NCI-H2171 (cell line): ENCODE measurements at places on chromosomes 12 and 14.
A peak's percentile ranks its signal among the peaks of the same experiment; 100 is the strongest.

GRCh38 chr12:13211859-13212664 lies 15.5 kb downstream of the EMP1 start:
- DNase-seq: peak; percentile 36

- no peak for DNase-seq
These were observed 384.5 kb upstream of the DCN start for GRCh38 chr12:91567100-91567485.

- DNase-seq: no peak
These were observed 546.6 kb upstream of the TBX3 start for GRCh38 chr12:115230606-115231005.

- no peak for DNase-seq
These were observed 3.2 kb downstream of the MLXIP start for GRCh38 chr12:122081697-122082221.

DNA sequence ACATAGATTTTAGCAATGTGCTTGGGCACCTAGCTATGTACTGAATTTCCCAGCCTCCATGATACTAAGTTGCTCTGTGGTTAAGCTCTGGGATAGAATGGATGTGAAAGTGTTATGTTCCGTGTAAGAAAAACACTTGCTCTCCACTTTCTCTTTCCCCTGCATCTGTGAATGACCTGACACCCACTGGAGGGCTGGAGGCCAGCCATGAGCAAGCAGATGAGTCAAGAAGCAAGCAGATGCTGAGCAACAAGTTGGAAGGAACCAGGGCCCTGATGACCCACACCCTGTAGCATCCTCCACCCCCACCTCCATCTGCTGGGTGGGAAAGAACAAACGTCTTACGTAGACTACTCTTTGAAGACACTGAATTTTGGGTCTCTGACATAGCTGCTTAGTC lies 56.6 kb downstream of the EID3 start:
- DNase-seq: no peak

DNA sequence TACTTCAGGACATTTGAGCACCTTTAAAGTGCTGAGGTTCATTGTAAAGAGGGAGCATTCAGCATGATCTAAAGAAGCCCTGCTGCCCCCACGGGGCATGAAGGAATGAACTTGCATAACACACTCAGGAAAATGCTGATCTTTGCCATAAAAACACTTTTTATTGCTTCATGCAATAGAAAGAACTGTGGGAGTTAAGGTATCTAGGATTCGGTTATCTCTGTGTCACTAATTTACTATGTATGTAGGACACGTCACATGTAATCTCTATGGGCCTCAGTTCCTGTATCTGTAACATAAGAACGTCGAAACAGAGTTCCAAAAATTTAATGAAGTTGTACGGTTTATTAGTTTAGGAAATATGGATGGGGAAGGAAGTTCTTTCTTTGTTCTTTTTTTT lies 33.0 kb downstream of the BTBD7 start:
- no peak for DNase-seq

DNA sequence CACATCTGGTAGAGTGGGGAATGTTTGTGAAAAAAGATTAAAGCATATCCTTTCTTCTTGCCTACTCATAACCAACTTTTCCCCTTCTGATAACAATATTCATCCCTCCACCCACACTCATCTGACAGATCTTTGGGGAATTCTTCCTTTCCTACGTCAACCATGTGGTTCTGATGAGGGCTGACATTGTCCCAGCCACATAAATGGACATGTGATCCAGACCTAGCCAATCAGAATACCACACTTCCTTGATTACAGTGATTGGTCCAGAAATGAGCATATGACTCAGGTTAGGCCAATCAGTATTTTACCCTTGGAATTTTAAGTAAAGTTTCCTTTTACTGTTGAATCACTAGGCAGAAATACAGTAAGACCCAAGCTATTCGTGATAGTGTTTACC lies 58.9 kb downstream of the GPR65 start:
- no peak for DNase-seq

GRCh38 chr12:67269633-67270573 lies 745 bp downstream of the CAND1 start:
- DNase-seq: peak; percentile 34

DNA sequence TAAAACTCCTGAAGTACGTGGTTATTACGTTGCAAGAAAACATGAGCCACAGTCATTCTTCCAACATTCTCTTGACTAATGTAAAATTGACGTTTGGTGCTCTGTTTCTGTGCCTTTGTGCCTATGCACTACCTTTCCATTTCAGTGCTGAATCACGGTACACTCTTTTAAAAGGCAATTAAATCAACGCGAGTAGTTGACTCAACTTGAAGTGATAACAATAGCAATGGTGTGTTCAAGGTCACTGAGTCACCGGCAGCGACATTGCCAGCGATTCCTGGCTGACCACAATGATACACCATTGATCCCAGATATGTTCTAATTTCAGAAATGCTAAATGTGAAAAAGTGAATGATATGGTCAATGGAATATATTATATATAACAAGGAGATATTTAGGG lies 17.8 kb downstream of the AK7 start:
- no peak for DNase-seq

GRCh38 chr12:60830381-60830780 lies 1234.6 kb downstream of the SLC16A7 start:
- no peak for DNase-seq

- DNase-seq: no peak
These were observed 612.0 kb downstream of the FLRT2 start for GRCh38 chr14:86141966-86142365.

GRCh38 chr14:20494935-20495766 lies 10.2 kb upstream of the RNASE10 start:
- no peak for DNase-seq

DNA sequence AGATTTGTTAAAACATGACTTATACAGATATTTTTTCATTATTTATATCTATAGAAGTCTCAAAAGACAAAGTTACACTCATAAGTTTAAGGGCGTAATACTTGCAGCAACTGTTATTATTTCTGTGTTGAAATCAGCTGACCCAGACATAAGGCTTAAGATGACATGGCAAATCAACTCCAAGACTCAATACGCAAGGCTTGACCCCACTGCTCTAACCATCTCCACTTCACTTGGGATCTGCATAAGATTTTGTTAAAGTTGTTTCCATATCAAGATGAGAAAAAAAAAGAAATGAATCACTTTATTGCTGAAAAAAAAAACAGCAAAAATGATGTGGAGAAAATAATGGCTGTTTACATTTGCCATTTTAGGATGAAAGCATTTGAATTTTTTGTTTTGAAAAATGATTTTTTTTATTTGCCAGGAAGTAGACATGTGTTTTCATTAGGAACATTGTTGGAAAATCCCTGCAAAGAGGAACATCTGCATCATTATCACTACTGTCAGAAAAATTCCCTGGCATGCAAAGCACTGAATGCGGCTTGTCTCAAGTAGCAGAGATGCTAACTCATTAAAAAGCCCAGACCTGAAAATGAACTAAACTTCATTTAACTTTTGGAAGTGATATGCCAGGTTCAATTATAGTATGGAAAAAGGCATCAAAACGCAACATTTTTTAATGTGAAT lies 73.5 kb downstream of the LIN7A start:
- no peak for DNase-seq

- no peak for DNase-seq
These were observed 3.5 kb downstream of the FOS start for GRCh38 chr14:75282170-75282554.

DNA sequence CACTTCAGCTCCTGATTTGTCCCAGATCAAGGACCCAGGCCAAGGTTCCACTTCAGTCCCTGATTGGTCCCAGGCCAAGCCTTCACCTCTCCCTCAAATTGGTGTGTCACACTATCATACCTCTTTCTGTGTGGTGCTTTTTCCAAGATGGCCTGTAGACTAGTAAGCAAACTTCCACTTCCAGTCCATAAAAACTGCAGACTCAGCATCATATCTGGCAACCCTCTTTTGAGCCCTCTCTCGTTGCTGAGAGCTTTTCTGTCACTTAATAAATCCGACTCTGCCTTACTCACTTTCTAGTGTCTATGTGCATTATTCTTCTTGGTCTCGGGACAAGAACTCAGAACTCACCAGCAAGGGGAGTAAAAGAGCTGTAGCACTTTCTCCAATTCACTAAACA lies 1395.1 kb downstream of the LRFN5 start:
- no peak for DNase-seq

DNA sequence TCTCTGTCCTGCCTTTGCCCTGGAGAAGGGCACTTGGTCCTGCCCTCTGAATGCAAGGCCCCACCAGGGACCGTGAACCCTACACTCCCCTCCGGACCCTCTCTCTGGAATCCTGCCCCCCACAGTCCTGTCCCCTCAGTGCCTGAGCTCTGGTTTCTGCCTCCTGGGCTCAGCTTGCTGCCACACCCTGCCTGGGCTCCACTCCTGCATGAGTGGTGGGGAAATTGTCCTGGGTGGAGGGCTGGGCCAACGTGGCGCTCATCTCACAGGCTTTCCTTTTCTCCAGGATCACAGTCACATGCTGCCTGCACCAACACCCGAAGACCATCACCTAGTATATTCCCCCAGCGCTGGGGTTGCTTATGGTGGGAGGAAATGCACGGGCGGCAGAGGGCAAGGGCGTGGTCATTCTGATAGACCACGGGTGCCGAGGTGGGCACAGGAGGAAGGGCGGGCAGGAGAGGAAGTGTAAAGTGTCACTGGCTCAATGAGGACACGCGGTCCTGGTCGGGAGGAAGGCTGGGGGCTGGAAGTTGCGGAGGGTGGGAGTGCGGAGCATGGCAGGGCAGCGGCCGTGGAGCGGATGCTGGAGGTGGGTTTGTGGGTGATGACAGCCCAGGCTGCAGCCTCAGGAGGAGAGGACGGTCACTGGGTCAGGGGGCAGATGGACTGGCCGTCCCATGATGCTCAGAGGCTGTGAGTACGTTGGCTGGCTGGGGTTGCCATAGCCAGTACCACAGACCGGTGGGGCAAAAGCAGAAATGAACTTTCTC lies 99.5 kb downstream of the KIF26A start:
- DNase-seq: no peak

- DNase-seq: no peak
These were observed 122.9 kb upstream of the TMEM132D start for GRCh38 chr12:130026608-130027176.

DNA sequence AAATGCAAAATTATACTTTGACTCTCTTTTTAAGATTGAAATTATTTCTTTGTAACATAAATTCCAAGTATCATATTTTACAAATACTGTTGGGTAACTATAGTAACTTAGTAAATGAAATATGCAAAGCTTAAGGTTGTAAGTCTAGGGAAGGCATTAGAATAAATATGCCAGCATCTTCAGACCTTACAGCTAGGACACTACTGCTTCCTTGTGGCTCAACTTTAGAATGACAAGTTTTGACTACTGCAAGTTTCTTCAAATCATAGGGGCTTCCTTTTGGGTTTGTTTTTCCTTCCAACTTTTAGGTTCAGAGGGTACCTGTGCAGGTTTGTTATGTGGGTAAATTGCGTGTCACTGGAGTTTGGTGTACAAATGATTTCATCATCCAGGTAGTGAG lies 17.7 kb upstream of the ANP32D start:
- no peak for DNase-seq

- no peak for DNase-seq
These were observed 118.0 kb upstream of the NPAS3 start for GRCh38 chr14:32820682-32821081.
